ENCODE measurements at places on chromosomes 3 and 15. TPM values are rescaled to one million over a fixed set of nuclear protein-coding genes. Genes with fewer than 3 reads are reported as not detected.

SI gene
- total RNA-seq = not detected

ZMYND10 gene
- total RNA-seq = 0.25 TPM

OR5K2 gene
- not detected for total RNA-seq

SENP8 gene
- 1.0 TPM for total RNA-seq

KBTBD13 gene
- not detected for total RNA-seq

GOLIM4 gene
- total RNA-seq = 21.8 TPM

CD96 gene
- total RNA-seq = not detected

STAC gene
- total RNA-seq = 2.1 TPM

DAPK2 gene
- 10.9 TPM for total RNA-seq

PTPRG gene
- total RNA-seq = 6.7 TPM

CNBP gene
- total RNA-seq = 238 TPM

ACTRT3 gene
- 1.7 TPM for total RNA-seq

MELTF gene
- total RNA-seq = 1.9 TPM

PCOLCE2 gene
- 0.13 TPM for total RNA-seq

MAP1A gene
- total RNA-seq = under 0.01 TPM

RBMS3 gene
- 23.1 TPM for total RNA-seq

CGNL1 gene
- total RNA-seq = 25.7 TPM

CDAN1 gene
- total RNA-seq = 7.4 TPM

SERINC4 gene
- total RNA-seq = not detected

DENND6A gene
- total RNA-seq = 19.5 TPM

SLC27A2 gene
- 3.7 TPM for total RNA-seq

ZNF774 gene
- total RNA-seq = 0.64 TPM

Measured in dermis microvascular lymphatic vessel endothelial cell (primary cell).